Activated CD4-positive, alpha-beta T cell treated with anti-CD3 and anti-CD28 coated beads, Interleukin-10, Interleukin-2, amounts not matched to agents 100 ng/mL and 50 ng/mL, durations not matched to agents 16 hours and 8 hours (primary cell): ENCODE measurements at places on chromosomes 3 and 15.
A peak's percentile ranks its signal among the peaks of the same experiment; 100 is the strongest.

DNA sequence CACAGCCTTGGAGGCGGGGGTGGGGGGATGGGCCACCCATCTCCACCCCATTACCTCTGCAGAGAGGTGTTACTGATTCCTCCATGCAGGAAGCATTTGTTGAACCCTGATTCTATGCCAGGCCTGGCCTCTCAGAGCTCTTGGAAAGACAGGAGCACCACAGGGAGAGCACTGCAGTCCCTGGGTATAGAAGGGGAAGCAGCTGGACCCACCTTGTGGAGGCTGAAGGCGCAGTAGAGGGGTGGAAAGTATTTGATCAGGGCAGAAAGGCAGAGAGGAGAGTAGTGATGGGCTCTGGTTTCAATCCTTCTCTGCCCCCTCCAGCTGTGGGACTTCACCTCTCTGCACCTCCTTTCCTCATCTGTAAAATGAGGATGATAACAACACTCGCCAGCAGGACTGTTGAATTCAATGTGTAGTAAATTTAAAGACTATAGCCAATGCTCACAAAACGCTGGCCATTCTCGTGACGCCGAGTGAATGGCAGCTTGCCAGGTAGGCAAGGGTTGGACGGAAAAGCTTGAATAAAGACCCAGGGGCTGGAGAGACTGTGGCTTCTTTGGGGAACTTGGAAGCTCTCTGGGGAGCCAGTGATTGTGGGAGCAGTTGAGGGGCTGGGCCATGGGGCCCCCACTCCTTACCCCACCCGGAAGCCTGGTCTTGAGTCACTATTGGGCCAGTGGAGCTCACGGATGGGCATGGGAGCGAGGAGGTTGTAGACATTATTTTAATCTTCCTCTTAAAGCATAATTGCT lies 8.0 kb upstream of the CCDC33 start:
- DNase-seq = no peak

DNA sequence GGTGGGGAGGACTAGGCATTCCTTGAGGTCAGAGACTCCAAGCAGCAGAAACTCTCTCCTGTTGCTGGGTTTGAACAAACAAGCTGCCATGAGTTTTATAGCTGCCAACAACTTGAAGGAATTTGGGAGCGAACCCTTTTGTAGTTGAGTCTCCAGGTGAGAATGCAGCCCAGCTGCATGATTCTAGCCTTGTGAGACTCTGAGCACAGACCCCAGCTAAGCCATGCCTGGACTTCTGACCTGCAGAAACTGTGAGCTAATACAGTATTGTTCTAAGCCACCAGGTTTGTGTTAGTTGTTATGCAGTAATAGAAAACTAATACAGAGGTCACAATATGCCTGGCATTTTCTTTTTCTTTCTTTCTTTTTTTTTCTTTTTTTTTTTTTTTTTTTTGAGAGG lies 6.2 kb upstream of the TASOR start:
- no peak for DNase-seq

GRCh38 chr3:145145461-145145860 lies 1015.5 kb downstream of the PLOD2 start:
- DNase-seq = no peak

- no peak for DNase-seq
Observed at GRCh38 chr3:141550926-141551665, 64.3 kb downstream of the RASA2 start.

- no peak for DNase-seq
Observed at GRCh38 chr3:175127075-175127662, 268.0 kb downstream of the NAALADL2 start.

- peak; percentile 76 for DNase-seq
Observed at GRCh38 chr15:69976366-69976994, 121.2 kb downstream of the TLE3 start.

- DNase-seq = peak; percentile 91
Observed at GRCh38 chr15:40323239-40323952, at the start of gene INAFM2. INAFM2 (plus strand) TSS chr15:40323692; CDS start chr15:40324056, 364 bp downstream.

DNA sequence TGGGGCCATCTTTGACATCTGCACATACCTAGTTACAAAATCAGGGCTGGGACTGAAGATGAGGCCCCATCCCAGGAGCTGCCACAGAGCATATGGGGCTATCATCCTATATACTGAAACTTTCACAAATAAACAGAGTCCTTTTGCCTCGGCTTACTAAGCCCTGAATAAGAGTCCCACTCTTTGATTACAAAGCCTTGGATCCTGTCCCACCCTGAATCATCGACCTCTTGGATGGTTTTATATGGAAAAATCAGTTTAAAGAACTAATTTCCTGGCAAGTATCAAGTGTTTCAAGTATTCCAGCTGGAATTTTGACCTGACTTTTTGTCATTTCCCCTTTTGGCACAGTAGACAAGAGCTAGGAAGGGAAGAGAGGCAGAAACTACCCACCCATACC lies 331.3 kb upstream of the FRG2C start:
- no peak for DNase-seq

DNA sequence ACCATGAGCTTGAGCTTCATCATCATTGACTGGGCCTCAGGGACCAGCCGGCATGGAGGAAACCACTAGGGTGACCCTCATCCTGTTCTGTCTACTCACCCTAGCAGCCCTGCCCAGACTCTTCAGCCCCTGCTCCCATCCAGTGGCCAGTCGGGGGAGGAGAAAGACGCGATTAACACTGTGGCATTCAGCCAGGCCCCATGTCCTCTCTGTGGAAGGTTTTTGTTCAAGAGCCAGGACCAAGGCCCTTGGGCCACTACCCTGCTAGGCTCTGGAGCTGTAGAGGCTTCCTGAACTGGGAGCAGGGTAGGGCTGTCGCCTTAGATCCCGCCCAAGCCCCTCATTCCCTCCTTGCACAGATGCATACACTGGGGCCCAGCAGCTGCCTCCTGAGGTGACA lies 15.0 kb downstream of the SLC38A3 start:
- DNase-seq = no peak

GRCh38 chr3:13164893-13165492 lies 91.8 kb upstream of the IQSEC1 start:
- DNase-seq = no peak

GRCh38 chr15:72472992-72473610 lies 1.0 kb upstream of the ARIH1 start:
- no peak for DNase-seq

- DNase-seq = no peak
Observed at GRCh38 chr15:45499426-45499825, 23.1 kb downstream of the SLC30A4 start.

- DNase-seq = no peak
Observed at GRCh38 chr3:12829886-12830784, 11.2 kb downstream of the RPL32 start.

GRCh38 chr3:124587053-124587408 lies 143.2 kb upstream of the UMPS start:
- no peak for DNase-seq

GRCh38 chr3:112640276-112640929 lies 540 bp downstream of the CCDC80 start:
- no peak for DNase-seq

- no peak for DNase-seq
Observed at GRCh38 chr3:78048698-78049097, 1008.8 kb downstream of the ROBO2 start.

- DNase-seq = no peak
Observed at GRCh38 chr15:78147566-78147965, 1.6 kb upstream of the IDH3A start.

GRCh38 chr15:79339588-79340314 lies 28.8 kb downstream of the TMED3 start:
- peak; percentile 29 for DNase-seq

- no peak for DNase-seq
Observed at GRCh38 chr3:12343047-12343501, 54.2 kb downstream of the PPARG start.

DNA sequence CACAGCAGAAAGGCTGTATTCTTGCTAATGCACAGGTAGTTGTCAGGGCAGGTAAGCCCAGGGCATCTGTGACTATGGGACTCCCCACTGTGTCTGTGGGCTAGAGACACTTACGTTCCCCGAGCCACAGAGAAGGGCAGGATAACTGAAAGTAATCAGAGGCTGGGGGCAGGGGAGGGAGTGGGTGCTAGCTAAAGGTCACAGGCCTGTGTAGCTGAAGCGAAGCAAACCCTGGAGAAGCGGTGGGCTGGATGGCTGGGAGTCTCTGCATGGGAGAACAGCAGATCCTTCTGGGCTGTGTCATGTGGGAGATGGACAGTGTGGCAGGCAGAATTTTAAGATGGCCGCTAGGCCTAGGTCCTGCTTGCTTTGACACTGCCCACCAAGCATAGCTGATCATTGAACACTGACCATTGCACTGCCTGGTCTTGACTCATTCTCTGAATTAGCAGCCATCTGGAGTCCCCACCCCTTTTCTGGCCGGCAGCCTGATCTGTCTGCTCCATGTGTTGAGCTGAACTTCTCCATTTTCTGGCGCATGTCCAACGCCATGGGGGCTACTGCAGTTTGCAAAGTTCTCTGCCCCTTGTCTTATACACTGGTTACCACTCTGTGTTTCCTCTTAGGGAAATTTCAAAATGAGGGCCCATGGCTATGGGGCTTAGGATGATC lies 110.0 kb downstream of the DGKG start:
- no peak for DNase-seq

GRCh38 chr15:68843425-68844311 lies 23.0 kb upstream of the ANP32A start:
- peak; percentile 15 for DNase-seq

DNA sequence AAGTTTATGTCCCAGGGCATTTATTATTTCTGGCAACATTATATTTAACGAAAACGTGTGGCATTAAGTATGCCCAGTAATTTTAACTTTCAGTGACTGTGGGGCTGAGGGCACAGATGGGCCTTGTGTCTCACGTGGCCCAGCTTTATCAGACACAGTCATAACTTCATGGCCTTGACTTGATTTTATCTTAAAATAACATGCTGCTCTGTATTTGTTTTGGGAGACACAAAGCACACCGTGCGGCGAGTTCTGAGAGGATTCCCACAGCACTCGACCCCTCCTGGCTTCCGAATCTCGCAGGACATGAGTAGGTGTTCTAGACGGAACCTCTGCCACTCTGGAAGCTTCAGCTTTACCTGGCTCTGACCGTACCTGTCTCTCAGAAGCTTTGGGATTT lies 180.8 kb downstream of the ADAMTS17 start:
- no peak for DNase-seq

- no peak for DNase-seq
Observed at GRCh38 chr3:185342459-185343174, 20.3 kb upstream of the MAP3K13 start.
